ENCODE measurements at places on chromosomes 7 and 10.
A peak's percentile ranks its signal among the peaks of the same experiment; 100 is the strongest.

GRCh38 chr10:34333513-34333912, 481.6 kb downstream of the PARD3 start:
- no peak for DNase-seq

DNA sequence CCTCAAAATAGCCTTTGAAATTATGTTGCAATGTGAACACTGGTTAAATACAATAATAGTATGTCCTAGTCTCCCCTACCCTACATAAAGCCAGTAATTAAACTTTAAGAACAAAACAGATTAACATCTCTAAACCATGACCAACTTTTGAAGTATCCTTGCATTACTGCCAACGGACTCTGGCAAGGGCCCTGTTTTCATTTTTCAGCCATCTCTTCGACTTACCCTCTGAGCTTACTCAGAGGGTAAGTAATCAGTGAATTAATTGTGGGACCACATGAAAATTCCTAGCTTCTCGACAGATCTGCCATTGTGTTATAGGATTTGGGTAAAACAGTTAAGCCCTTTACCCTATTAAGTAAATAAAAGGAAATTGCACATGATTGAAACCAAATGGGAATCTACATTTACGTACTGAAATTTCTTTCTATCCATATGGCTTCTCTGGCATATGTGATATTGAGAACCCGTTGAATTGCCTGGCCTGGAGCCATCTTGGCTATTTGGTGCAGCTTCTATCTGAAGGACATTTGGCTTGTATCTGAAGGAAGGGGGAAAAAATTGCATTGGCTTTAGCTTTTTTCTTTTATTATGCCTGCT, 39.6 kb downstream of the DYNC1I1 start:
- DNase-seq: no peak

- no peak for DNase-seq
Measured at GRCh38 chr10:61779950-61780659, 117.4 kb downstream of the CABCOCO1 start.

DNA sequence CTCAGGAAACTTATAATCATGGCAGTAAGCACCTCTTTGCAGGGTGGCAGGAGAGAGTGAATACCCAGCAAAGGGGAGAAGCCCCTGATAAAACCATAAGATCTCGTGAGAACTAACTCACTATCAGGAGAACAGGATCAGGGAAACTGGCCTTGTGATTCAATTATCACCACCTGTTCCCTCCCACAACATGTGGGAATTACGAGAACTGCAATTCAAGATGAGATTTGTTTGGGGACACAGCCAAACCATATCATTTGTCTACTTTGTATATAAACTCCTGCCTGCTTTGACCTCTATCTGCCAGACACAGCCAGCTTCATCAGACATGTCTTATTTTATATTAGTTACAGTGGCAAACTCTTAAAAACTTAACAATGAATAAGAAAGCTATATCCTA, 50.4 kb downstream of the ARMC3 start:
- no peak for DNase-seq

- DNase-seq: no peak
Measured at GRCh38 chr7:36809510-36809909, 85.2 kb upstream of the AOAH start.

DNA sequence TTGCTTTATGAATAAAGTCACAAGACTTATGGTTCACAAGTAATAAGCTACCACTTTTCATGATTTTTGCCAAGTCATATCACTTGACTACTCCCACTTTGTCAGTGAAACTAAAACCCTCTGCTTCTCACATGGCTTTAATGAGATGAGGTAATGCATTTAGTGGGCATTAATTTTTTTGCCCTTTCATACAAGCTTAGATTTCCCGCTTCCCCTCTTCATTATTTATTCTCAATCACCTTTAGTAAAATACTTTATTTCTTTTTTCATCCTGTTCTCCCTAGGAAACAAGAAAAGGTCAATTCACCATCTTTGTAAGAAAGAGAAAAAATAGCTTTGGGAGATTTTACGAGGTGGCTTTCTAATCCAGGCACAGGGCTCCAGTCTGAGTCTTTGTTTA, 109.6 kb upstream of the STARD3NL start:
- no peak for DNase-seq

GRCh38 chr7:159114981-159115380, 29.7 kb downstream of the VIPR2 start:
- DNase-seq: no peak

DNA sequence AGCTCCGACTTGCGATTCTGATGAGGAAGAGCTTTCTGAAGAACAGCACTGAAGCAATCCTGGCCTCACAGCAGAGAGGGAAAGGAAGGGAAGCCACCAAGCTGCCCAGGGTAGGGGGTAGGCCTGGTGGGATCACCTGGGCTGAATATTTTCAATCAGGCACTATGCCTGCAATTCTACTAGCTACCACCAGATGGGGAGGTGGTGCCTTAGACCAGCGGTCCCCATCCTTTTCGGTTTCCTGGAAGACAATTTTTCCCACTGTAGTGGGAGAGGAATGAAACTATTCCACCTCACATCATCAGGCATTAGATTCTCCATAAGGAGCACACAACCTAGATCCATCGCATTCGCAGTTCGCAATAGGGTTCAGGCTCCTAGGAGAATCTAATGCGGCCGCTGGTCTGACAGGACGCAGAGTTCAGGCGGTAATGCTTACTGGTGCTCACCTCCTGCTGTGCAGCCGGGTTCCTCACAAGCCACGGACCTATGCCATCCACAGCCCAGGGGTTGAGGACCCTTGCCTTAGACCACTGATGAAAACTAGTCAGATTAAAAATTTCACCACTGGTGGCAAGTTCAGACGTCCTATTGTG, 2.7 kb downstream of the LRRC20 start:
- DNase-seq: no peak

GRCh38 chr7:135716677-135717238, 11.2 kb downstream of the SLC13A4 start:
- no peak for DNase-seq

GRCh38 chr10:17660921-17661320, 17.0 kb downstream of the STAM start:
- DNase-seq: no peak

DNA sequence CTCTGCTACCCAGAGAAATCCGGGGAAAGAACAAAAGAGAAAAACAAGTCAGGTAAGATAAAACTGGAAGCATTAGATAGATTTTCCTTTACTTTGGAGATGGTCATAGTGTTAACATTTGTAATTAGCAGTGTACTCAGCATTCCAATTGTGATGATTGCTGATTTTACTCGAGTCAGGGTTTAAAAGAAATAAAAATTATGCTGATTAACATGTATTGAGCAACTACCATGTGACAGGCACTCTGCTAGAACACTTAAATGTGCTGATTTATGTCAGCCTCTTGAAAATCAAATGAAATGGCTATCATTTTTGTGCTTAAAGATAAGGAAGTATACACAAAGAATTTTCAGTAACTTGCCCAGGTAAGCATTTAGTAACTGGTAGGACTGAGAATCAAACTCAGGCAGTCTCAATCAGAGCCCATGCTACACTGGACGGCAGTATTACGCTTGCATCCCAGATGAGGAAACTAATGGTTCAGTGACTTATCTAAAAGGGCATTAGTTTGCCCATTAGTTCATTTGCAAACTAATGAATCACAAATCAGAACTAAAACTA, 735.1 kb upstream of the SORCS1 start:
- DNase-seq: no peak

GRCh38 chr7:151764056-151764920, 112.6 kb downstream of the PRKAG2 start:
- no peak for DNase-seq

- no peak for DNase-seq
Measured at GRCh38 chr7:106372126-106372525, 87.3 kb upstream of the NAMPT start.

DNA sequence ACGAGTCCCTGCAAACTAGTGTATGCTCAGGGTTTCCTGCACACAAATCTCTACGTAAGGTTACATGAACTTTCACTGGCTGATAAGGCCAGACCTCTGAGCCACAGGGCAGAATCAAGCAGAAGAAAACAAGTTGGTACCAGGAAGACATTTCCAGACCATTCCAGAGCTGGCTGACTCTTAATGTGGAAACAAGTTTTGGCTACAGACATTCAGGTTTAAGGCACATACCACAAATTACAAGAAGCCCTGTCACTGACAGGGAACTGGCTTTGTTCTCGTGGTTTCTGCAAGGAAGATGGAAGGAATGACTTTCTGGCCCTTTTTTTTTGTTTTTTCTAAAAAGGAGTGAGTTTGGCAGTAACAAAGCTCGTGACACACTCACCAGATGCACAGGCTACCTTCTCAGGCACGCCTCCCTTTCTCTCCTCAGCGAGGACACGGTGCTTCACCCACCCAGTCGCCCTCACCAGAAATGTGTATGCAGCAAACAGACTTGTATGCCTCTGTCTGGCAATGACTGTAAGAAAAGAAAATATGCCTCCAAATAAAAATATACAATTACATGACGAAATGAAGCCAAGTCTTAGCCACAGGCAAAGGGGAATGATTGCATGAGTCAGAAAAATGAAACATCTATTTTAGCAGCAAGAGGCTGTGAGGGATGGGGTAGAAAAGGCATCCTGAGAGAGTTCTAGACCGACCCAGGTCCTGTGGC, 22.6 kb downstream of the PLAC9 start:
- peak; percentile 18 for DNase-seq

- DNase-seq: no peak
Measured at GRCh38 chr7:18831419-18831818, 286.0 kb downstream of the TWIST1 start.

- no peak for DNase-seq
Measured at GRCh38 chr10:127310923-127311322, 114.5 kb upstream of the INSYN2A start.

- no peak for DNase-seq
Measured at GRCh38 chr10:1339396-1339795, 283.2 kb downstream of the WDR37 start.

DNA sequence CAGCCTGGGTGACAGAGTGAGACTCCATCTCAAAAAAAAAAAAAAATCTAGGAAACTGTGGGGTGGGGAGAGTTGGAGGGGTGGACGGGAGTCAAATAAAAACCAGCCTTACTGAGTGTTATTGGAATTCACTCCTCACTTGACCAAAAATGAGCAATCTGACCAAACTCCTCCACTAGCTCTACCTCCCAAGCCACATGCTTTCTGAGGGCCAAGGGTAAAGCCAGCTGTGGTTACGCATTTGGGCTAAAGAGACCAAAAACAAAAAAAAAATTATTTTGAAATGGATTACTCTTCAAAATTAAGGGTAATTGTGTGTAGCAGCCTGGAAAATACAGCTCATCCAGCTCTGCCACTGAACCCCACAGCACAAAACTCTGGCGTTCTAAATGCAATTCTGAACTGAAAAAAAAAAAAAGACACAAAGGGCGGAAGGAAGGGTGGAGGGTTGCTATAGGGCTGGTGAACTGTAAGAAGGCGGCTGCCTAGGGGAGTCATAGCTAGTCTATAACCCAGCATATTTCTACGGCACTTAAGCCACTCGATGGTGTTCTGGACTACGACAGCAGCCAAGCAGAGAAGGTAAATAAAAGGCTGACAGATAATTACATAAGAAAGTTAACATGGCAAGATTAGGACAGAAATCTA, 7.8 kb downstream of the ELMO1 start:
- DNase-seq: peak; percentile 44

- no peak for DNase-seq
Measured at GRCh38 chr10:34717429-34717828, 97.7 kb downstream of the PARD3 start.

- no peak for DNase-seq
Measured at GRCh38 chr10:86957471-86958115, at the start of gene MMRN2. MMRN2 (minus strand) TSS chr10:86957615; CDS start chr10:86957541, 74 bp downstream.

GRCh38 chr10:3094609-3095036, 27.3 kb downstream of the PFKP start:
- no peak for DNase-seq

DNA sequence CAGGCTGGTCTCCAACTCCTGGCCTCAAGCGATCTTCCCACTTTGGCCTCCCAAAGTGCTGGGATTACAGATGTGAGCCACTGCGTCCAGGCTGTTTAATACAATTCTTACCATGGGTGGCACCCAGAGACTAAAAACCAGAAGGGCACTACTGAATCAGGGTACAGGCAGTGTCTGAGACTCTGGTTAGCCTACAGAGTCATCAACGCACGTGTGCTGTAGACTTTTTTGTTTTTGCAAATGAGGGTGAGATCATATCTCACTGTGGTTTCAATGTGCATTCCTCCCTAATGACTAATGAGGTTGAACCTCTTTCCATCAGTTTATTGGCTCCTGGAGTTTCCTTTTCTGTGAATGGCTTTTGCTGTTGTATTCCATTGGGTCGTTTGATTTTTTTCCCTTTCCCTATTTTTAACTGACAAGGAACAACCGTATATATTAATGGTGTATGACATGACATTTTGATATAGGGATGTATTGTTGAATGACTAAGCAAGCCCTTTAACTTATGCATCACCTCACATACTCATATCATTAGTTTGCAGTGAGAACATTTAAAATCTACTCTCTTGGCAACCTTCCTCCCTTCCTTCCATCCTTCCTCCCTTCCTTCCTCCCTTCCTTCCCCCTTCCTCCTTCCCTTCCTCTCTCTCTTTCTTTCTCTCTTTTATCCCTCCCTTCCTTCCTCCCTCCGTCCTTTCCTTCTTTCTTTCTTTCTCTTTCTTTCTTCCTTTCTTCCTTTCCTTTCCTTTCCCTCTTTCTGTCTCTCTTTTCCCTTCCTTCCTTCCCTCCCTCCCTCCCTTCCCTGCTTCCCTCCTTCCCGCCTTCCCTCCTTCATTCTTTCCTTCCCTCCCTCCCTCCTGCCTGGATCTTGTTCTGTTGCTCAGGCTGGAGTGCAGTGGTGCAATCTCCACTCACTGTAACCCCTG, 9.3 kb upstream of the TMEM270 start:
- DNase-seq: no peak

DNA sequence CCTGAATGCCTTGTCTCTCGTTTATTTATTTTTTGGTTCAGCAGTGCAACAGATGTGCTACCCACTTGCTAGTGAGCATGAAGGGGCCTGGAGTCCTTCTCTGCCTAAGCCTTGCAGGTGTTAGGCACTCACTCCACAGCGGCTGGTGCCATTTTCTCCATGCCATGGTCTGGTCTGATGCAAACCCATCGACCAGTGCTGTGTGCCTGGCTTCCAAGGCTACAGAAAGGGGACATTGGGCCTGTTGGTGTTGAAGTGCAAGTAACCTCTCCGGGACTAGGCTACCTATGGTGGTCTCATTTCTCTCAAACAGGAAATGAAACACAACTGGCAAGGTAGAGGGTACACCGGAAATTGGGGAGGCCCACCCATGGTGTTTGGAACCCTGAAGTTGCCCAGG, 198.1 kb downstream of the ADARB2 start:
- DNase-seq: no peak

DNA sequence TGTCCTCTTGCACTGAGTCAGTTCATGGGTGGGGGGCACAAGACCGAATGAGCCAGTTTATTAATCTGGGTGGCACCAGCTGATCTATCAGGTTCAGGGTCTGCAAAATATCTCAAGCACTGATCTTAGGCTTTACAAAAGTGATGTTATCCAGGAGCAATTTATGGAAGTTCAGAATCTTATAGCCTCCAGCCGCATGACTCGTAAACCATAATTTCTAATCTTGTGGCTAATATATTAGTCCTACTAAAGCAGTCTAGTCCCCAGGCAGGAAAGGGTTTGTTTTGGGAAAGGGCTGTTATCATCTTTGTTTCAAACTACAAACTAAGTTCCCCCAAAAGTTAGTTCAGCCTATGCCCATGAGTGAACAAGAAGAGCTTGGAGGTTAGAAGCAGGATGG, 33.9 kb downstream of the AKR1C8 start:
- DNase-seq: no peak

GRCh38 chr10:84429926-84430520, 101.6 kb downstream of the CCSER2 start:
- DNase-seq: peak; percentile 62

GRCh38 chr7:95011146-95011928, 103.9 kb downstream of the PPP1R9A start:
- no peak for DNase-seq

- no peak for DNase-seq
Measured at GRCh38 chr7:130277763-130278643, 11.3 kb downstream of the CPA2 start.

All from GDM1 (cell line).